Epithelial cell of proximal tubule (primary cell): ENCODE measurements at places on chromosomes 3 and 15. TPM values are rescaled to one million over a fixed set of nuclear protein-coding genes. Genes with fewer than 3 reads are reported as not detected.

The SOX14 gene
- not detected in 2 replicates for total RNA-seq

GRCh38 chr3:30633718-30634117, 27.3 kb downstream of the TGFBR2 start:
- DNase-seq, result no peak

DNA sequence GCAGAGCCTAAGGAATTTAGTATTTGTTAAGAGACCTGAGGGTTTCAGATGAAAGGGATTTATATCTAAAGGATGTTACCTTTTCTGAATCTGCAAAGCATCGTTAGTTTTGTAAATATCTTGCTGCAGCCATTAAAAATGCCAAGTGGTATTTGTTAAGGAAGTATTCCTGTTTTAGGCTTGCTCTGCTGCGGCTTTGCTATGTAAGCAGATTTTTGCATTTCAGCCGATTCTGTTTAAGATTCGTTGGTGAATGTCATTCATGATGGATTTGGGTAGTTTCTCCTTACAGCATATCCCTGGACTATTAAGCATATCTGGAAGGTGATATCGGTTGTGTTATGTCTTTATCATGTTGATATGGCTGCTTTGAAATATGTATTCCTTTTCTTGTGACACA, 1.0 kb downstream of the USP8 start:
- no peak for DNase-seq

DNA sequence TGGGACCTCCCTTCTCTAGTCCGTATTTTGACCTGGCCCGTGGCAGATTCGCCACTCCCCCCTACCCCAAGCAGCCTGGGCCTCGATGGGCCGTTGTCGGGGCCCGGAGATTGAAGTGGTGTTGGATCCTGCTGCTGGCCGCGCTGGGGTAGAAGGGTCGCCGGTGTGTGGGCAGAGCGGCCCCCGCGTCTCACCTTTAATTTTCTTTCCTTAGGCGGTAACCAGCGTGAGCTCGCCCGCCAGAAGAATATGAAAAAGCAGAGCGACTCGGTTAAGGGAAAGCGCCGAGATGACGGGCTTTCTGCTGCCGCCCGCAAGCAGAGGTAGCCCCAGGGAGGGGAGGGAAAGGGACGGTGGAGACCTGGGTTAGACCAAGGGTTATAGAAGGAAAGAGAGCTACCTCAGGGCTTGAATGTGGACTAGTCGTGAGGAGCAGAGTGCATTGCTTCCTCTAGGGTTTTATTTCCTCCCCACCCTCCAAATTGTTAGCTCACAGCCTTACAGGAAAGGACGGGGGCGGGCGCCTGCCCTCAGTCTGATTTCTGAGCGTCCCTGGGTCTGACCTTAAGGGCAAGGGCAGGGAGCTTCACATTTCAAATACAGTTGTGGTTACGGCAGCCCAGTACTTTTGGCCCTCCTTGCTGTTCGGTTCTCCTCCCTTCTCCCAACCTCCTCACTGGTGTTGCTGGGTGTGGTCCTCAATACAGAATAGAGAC, 799 bp downstream of the SERF2 start:
- DNase-seq, result no peak

- no peak for DNase-seq
Observed at GRCh38 chr3:178808748-178809147, 262.9 kb downstream of the ZMAT3 start.

DNA sequence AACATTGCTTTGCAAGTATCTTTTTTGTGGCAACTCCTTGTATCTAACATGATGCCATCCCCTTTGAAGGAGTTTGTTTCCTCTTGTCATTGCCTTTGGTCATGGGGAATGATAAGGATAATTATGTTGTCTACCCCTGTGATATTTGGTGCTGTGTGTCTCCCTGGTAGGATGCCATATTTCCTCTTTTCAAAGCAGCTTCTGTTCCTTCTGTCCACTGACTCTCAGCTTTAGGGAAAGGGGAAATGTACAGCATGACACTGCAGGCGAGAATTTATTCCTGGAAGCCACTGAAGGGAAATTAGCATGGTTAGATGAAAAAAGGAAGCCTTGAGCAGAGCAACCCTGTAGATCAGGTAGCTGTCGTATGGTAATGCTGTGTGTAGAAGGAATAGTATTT, 576.7 kb downstream of the CADM2 start:
- DNase-seq, result no peak
